Stimulated activated CD8-positive, alpha-beta memory T cell treated with anti-CD3 and anti-CD28 coated beads, Interleukin-2, amount 100 ng/mL, for 48 hours (primary cell): ENCODE measurements at places on chromosomes 4 and X.

DNA sequence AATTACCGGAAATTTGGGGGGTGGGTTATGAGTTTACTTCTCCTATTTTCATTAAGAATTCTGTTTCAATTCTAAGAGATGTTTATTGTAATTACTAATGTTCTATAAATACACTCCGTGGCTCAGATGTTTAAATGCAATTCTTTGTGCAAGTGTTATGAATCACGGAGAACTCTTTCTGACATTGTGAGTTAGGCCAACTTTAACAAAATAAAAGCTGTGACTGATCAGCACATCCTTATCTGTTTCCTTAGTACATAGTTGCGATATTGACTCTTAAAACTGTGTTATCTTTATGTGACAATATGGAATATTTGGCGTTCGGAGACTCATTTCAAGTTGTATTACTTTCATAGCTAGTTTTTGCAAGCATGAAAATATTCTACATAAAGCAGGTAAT is 902 bp downstream of the KLHL4 start:
- no peak for DNase-seq

DNA sequence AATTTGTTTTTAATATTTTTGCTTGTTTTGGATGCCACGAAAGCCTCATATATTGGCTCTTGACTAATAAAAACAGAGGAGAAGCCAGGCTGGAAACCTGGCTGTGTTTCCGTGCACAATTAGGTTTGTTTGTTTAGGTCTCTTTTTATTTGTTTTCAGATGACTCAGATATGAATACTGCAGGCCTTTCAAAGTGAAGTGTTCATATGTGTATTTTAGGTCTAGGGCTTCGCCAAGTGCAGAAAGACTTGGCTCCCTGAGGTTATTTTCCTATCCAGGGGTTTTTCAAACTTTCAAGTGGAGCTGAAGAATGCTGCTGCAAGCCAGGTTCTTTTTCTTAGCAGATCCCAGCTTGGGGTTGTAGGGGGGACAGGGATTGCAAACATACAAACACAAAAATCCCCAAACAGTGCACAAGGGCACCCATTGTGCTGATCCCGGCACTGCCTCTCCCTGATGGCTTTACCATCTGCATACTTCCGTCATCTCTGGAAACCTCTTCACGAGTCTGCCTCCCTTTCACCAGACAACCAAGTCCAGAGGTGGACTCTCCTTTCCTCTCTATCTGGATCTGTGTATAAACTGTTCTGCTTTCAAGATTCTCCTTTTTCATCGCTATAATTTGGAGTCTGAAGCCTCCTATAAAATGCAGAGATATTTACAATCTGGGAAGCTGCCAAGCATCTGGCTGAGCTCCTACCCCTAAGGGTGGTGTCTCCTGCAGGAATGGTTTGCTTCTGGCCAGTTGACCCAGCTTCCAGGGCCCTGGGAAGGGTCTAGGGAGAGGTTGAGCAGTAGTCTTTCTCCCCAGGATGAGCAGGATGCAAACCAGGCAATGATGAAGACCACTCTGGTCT is 108.6 kb downstream of the SMIM20 start:
- DNase-seq = no peak

GRCh38 chr4:146342600-146343192 is 128.4 kb downstream of the REELD1 start:
- no peak for DNase-seq

DNA sequence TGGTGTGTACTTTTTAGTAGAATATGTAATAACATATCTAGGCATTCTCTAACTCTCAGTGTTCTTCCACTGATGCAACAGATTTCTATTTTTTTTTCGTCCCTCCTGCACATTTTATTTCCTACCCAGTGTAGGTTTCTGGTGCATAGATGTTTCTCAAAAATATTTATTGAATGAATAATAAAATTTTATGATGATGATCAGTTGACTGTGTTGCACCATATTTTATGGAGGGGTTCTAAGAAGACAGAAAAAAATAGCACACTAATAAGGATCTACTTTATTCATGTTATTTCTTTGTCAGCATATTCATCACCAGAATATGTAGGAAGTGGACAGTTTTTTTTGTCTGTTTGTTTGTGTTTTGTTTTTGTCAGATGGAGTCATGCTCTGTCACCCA is 2529.3 kb downstream of the ARAP2 start:
- no peak for DNase-seq

- no peak for DNase-seq
Observed at GRCh38 chr4:164807611-164808010, 53.7 kb downstream of the SMIM31 start.

DNA sequence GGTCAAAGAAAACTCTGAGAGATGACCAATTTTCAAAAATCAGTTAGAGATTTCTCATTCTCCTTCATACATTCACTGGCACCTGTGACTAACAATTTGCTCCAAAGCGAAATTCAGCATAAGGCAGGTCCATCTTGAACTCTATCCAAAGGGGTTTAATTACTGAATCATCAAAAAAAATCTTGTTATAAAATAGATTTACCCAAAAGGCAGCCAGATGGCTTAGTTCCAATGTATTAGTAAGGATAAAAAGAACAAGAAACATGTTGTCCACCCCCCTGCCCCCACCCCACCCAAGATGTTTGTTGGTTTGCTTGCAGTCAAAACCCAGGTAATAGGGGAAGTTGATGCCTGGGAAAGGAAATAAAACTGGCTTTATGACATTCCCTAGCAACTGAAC is 200.3 kb downstream of the ANTXR2 start:
- DNase-seq = no peak

GRCh38 chr4:104575278-104575677 is 80.6 kb upstream of the CXXC4 start:
- no peak for DNase-seq
